A549 treated with GW870086 at 1 μM for 4 hours (cell line): ENCODE measurements at places on chromosomes 6 and 20. TPM values are rescaled to one million over a fixed set of nuclear protein-coding genes. Genes with fewer than 3 reads are reported as not detected.

Gene TRIM15
- not detected in 5 replicates for total RNA-seq

Gene FOXA2
- total RNA-seq = 12.4 to 19.1 TPM (median 17.8 TPM) in 5 replicates

Gene MATN4
- total RNA-seq = 0.14 to 0.22 TPM (median 0.17 TPM) in 4 of 5 replicates, not detected in the other

Gene PAK5
- total RNA-seq = not detected in 5 replicates

Gene GSTA3
- not detected in 5 replicates for total RNA-seq

Gene GPR63
- total RNA-seq = 0.32 to 0.65 TPM (median 0.42 TPM) in 5 replicates

Gene ELOVL2
- 4.7 to 7.1 TPM (median 6.8 TPM) in 5 replicates for total RNA-seq

Gene NNAT
- total RNA-seq = not detected in 5 replicates

Gene OR5V1
- not detected in 5 replicates for total RNA-seq

Gene CFAP206
- 0.40 to 0.73 TPM (median 0.46 TPM) in 5 replicates for total RNA-seq

Gene IL17A
- not detected in 5 replicates for total RNA-seq

Gene DACT2
- total RNA-seq = 0.08 to 0.17 TPM (median 0.15 TPM) in 4 of 5 replicates, not detected in the other

Gene SNAP25
- 11.4 to 20.3 TPM (median 16.6 TPM) in 5 replicates for total RNA-seq

Gene PTCRA
- total RNA-seq = not detected in 5 replicates

Gene TFEB
- total RNA-seq = 5.0 to 8.0 TPM (median 6.8 TPM) in 5 replicates

Gene CLIC5
- total RNA-seq = 0.10 TPM in 1 of 5 replicates, not detected in the others

Gene CNR1
- 0.45 to 0.65 TPM (median 0.46 TPM) in 5 replicates for total RNA-seq

Gene GPANK1
- total RNA-seq = 8.2 to 10.4 TPM (median 9.7 TPM) in 5 replicates

Gene ADISSP
- 104 to 160 TPM (median 155 TPM) in 5 replicates for total RNA-seq

Gene BTN1A1
- total RNA-seq = not detected in 5 replicates

Gene SRMS
- 0.10 to 0.15 TPM in 2 of 5 replicates, not detected in the others for total RNA-seq

Gene PRL
- total RNA-seq = not detected in 5 replicates

Gene ENTPD6
- total RNA-seq = 139 to 161 TPM (median 150 TPM) in 5 replicates

Gene ENPP1
- 0.87 to 1.6 TPM (median 1.3 TPM) in 5 replicates for total RNA-seq

Gene MAP7
- total RNA-seq = 19.8 to 22.5 TPM (median 21.8 TPM) in 5 replicates

Gene PLN
- not detected in 5 replicates for total RNA-seq
